NCI-H1048 (cell line): ENCODE measurements at places on chromosomes 13 and 19.
A peak's percentile ranks its signal among the peaks of the same experiment; 100 is the strongest.

GRCh38 chr19:15354566-15355296, 22.4 kb upstream of the BRD4 start:
- no peak for DNase-seq

DNA sequence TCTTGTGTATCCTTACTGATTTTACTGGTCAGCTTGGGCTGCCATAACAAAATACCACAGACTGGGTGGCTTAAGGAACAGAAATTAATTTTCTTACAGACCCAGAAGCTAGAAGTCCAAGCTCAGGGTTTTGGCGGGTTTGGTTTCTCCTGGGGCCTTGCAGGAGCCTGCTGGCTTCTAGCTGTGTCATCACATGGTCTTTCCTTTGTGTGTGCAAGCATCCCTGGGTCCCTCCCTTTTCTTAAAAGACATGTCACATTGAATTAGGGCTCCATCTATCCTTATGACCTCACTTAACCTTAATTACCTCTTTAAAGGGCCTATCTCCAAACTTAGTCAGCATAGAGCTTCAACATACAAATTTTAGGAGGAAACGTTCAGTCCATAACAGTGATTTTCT, 23.4 kb downstream of the UBAC2 start:
- no peak for DNase-seq

DNA sequence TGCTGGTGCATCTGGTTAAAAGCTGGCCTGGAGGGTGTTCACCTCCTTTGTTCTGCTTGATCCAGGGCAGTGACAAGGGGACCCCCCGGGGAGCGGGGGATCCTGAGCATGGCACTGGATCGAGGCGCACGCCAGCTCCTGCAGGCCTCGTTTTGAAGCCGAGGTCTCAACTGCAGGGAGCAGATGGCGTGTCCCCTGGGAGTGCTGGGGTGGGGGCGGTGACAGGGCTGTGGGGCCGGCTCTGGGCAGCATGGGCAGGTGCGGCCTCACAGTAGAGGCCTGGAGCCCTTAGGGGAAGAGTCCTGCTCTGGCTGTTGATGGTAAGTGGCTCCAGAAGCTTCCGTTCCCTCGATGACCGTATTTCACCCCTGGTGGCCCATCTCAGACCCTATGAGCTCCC, 51.8 kb downstream of the CRTC1 start:
- DNase-seq = no peak

GRCh38 chr13:46267166-46267565, 55.4 kb downstream of the LRRC63 start:
- DNase-seq = no peak

- no peak for DNase-seq
Observed at GRCh38 chr13:25280396-25280795, 6.9 kb downstream of the MTMR6 start.

DNA sequence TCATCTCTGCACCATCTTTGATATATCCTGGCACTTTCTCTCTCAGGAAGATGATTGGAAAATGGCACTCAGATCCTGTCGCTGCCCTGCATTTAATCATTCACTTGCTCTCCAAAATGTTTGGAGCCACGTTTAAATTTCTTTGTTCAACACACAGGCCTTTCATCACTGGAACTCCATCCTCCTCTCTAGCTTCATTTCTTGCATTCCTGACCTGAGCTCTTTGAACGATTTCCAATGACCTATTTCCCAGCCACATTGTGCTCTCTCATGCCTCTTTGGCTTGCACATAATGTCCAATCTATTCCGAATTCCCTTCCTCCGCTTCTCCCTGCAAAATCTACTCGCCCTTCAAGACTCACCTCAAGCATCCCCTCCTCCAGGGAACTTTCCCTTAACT, 287.4 kb upstream of the NBEA start:
- no peak for DNase-seq

GRCh38 chr13:98650396-98651107, 73.6 kb upstream of the STK24 start:
- DNase-seq = no peak

GRCh38 chr19:34997071-34997617, 3.0 kb upstream of the GRAMD1A start:
- DNase-seq = no peak

GRCh38 chr19:46944918-46945628, 74.6 kb upstream of the NPAS1 start:
- no peak for DNase-seq

DNA sequence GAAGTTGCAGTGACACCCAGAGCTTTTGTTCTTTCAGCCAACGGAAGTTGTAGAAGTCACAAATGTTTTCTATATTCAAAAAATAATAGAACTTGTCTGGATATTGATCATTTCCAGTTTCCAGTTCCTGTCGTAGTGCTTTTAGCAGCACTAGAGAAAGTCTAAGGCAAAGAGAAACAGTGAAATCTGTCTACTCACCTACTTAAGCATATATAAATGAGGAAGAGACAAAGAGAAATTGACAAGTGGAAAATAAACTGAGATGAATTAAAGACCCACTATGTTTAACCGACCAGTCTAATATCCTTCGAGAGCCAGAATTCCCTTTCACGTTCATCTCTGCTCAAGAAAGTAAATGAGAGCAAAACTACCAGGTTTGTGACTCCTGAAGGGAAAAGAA, 36.7 kb downstream of the DACH1 start:
- no peak for DNase-seq

DNA sequence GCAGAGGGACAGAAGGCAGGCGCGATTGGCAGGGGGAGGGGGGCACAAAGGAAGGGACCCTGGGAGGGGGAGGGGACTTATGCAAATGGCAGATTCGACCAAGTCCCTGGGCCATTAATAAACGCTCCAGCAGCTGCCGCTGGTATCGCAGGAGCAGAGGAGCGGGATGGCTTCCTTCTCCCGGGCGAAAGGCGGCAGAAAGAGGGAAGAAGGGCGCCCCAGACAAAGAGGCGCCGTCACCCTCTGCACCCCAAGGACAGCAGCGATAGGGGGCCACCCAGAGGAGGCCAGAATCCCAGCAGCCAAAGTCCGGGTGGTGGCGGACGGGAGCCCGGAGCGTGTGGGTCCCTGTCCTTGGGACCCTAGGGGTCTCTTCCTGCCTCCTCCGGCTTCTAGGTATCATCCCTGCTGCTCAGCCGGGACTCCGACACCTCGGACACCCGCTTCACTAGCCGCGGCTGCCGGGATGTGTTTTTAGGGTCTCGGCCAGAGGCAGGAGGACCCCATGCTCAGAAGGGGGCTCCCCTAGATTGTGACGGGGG, 1.9 kb downstream of the PTPRS start:
- no peak for DNase-seq

GRCh38 chr13:45508776-45509175, 44.0 kb downstream of the COG3 start:
- DNase-seq = no peak

DNA sequence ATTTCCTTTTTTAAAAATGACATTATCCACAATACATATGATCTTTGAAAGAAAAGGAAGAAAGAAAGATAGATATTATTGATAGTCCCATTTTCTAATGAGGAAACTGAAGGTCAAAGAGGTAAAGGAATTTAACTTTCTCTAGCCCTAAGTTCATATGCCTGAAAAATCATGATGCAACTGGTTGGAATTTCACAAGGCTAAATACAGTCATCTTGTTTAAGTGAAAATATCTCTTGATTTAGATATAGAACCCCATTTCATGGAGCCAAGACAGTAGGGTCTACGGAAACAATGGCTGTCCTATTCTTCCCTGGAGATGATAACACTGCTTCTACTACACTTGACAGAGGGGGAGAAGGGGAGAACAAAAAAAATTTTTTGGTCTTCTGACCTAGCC, 366.2 kb downstream of the DNAJC15 start:
- no peak for DNase-seq

DNA sequence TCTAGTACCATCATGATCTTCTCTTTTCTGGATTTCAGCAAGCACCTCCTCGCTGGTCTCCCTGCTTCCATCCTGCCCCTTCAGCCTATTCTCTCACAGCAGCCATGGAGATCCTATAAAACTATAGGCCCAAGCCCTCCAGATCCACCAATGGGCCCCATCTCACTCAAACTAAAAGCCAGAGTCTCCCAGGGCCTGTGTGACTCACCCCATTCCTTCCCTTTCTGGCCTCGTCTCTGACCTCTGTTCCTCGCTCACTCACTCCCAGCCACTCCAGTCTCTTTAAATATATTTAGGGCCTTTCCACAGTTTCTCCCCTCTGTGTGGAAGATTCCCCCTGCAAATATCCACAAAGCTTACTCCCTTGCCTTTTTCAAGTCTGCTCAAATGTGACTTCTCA, 89.7 kb downstream of the HSPH1 start:
- DNase-seq = no peak

DNA sequence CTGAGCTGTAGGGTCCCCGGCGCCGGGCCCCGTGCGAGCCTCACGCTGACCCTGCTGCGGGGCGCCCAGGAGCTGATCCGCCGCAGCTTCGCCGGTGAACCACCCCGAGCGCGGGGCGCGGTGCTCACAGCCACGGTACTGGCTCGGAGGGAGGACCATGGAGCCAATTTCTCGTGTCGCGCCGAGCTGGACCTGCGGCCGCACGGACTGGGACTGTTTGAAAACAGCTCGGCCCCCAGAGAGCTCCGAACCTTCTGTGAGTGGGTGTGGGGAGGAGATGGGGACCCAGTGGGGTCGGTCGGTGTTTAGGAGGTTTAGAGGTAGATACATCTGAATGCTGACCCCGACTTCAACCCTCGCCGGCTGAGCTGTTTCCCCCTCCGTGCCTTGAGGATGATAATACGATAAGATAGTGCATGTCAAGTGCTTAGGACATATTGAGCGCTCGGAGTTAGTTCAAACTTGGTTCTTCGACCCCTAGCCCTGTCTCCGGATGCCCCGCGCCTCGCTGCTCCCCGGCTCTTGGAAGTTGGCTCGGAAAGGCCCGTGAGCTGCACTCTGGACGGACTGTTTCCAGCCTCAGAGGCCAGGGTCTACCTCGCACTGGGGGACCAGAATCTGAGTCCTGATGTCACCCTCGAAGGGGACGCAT, 1.9 kb downstream of the ICAM5 start:
- DNase-seq = no peak

DNA sequence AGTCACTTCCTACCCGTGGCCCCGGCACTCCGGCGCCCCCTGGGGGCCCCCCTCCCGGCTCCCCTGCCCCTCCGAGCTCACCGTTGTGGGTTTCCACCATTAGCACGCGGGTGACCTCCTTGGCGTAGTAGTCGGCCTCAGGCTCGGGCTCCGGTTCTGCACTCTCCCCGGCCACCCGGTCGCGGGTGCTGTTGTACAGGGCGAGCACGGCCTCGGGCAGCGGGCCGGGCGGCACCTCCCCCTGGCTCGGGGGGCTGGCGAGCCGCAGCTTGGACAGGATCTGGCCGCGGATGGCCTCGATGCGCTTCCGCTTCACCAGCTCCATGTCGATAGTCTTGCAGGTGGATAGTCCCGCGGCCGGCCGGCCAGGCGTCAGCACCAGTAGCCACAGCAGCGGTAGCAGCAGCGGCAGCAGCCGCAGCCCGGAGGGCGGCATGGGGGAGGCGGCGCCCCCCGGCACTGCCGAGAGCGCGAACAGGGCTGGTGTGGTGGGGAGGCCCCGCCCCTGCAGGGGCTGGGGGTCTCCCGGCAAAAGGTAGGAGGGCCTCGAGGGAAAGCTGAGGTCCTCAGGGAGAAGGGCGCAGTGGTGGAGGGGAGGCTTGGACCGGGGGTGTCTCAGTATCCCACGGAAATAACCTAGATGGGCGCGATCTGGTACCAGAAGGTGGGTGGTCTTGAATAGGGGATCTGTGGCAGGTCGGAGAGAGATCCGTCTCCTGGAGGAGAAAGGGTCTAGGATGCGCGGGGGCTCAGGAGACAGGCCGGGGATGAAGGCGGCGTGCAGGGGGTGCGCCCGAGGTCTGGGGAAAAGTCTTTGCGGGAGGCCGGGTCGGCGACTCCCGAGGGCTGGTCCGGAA, 885 bp downstream of the TGFB1 start:
- DNase-seq = no peak

DNA sequence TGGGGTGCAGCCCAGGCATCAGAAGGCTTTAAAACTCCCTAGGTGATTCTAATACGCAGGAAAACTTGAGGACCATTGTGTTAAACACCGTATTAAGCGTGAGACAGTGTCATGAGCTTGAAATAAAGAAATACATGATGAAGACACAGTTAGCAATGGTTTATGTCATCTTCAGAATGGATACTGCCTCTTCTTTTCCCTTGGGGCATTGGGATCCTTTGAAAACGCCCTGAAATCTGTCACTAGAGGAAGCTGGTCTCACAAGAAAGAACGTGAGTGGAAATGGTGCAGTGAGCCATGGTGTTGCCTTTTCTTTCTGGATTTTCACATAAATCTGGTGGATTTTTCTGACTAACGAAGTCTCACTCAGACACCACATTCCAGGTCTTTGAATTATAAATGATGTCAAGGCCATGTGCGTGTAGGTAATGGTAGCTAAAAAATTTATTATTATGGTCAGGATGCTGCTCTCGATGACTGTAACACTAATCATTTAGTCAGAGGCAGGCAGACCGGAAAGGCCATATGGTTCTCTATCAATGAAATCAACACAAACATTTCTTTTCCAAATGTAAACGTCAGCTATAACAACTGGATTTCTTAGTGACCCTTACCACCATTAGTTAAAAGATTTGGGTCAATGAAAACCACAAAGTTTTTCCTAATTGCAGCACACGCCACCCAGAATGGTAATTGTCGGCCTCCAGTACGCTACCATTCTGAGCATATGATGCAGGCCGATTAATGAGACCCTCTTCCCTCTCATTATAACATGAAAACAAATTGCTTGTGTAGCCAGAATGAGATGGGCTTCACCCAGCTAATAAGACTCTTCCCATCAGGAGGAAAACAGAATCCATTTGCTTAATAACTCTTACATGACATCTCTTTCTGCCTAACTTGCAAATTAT, 105.6 kb downstream of the SLC7A1 start:
- DNase-seq = no peak

GRCh38 chr19:44548736-44549135, 19.3 kb upstream of the CEACAM20 start:
- no peak for DNase-seq

DNA sequence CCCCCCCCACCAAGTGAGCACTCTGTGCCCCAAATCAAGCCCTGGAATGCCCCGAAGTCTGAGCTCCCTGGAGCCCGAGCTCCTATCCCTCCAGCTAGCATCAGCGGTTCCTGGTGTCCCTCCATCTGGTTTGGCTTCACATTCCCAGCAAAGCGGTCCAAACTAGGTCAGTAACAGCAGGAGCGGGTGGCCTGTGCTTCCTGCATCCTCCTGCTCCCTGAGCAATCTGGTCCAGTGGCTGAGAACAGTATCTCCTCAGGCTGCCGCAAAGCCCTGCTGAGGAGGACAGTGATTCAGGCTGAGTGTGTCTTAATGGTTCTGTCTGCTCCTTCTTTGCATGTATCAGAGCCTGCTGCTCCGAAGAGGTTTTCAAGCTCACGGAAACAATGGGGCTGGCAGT, 25.9 kb downstream of the RASL11A start:
- DNase-seq = no peak

- DNase-seq = peak; percentile 32
Observed at GRCh38 chr19:49224879-49225278, 67.3 kb downstream of the TRPM4 start.

- no peak for DNase-seq
Observed at GRCh38 chr13:40613192-40613818, 53.1 kb downstream of the FOXO1 start.

GRCh38 chr13:49608651-49609331, 19.5 kb upstream of the ARL11 start:
- DNase-seq = no peak
